ENCODE measurements at places on chromosomes 1 and 21.

DNA sequence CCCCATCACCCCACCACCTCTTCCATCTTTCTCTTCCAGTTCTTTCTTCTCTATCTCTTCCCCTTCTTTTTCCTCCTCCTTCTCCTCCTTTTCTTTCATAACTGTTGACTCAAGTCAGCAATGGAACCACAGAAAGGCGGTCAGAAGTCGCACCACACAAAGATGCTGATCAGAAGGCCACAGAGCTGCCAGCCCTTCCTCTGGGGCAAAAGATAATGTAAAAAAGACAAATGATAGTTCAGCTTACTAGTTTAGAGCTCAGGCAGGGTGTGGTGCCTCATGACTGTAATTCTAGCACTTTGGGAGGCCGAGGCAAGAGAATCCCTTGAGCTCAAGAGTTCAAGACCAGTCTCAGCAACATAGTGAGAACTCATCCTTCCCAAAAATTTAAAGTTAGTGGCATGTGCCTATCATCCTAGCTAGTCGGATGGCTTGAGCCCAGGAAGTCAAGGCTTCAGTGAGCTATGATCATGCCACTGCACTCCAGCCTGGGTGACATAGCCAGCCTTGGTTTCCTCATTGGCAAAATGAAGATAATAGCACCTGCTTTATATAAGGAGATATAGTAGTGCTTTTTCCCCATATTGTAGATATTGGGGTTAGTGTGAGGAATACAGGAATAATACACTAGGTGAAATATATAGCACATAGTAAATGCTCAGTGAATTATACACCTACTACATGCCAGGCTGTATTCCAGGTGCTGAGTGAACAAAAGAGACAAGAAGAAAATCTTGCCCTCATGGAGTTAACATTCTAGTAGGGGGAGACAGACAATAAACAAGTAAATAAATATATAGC, 12.5 kb upstream of the IGSF3 start:
- no peak for DNase-seq

GRCh38 chr1:25619101-25619890, 2.7 kb downstream of the MAN1C1 start:
- no peak for DNase-seq

DNA sequence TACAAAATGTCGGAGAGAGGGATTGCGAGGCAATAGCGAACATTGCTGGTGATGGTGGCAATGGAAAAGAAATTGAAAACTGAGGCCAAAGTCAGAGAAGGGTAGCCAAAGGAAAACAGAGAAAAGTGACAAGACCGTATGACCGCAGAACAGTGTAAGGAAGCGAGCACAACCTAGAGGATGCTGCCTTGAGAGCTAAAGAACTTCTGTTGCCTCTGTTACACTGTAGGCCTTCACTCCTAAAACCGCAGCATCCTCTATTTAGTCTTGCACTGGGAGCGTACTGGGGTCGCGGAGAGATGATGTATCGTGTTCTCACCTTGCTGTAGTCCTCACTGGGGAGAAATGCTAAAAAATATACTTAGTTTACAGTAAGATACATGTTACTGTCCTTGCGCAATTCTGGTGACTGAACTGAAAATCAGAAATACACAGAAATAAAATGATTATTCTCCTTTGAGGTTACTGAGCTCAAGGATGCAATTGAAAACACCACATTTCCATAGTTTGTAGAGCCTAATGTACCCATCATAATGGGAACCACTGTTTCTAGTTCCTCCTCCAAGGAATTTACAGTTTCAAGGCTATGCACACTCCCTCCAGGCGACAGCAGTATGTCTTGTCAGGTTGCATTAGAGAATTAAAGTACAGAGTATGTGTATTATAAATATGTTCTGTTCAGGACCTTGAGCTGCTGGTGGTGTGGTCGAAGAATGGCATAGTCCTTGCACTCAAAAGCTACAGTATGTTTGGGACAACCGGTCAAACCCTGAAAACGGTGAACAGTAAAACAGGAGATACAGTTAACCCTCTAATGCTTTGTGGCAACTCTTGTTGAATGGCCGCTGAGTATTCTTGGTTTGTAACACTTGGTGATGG, 1.3 kb downstream of the NEK7 start:
- DNase-seq = no peak

DNA sequence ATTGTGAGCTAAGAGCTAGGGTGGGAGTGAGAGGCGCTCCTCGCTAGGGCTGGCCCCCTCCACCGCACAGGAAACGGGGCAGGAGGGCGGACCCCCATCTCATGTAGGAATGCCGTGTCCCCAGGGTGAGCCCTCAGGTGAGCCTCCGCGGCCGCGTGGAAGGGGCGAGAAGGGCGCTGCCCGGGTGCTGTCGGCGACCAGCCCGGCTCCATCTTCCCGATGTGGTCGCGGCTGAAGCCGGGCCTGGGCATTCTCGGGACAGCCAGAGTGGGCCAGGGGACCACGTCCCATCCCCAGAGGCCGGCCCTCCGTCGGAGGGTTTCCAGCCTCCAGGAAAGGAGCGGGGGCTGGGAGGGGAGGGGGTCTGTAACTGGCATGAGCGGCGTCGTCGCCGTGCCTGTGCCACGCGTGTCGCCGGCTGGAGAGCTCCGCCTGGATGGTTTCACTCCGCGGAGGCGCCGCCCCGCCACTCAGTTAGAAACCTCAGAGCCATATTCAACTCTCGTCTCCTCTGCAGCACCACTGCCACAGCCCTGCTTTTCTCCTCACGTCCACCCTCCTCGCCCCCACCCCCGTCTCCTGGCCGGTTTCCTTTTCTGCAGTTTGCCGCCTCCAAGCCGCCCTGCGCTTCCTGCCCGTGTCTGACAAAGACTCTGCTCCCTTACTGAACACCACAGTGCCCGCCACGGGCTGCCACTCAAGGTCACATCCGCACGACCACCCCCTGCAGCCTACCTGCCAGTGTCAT, at the start of gene TMEM269:
Gene TMEM269 (plus strand): TSS at position 46 of the 748 bp plus-strand sequence. CDS start 4,903 bp downstream, outside the sequence.
- no peak for DNase-seq

DNA sequence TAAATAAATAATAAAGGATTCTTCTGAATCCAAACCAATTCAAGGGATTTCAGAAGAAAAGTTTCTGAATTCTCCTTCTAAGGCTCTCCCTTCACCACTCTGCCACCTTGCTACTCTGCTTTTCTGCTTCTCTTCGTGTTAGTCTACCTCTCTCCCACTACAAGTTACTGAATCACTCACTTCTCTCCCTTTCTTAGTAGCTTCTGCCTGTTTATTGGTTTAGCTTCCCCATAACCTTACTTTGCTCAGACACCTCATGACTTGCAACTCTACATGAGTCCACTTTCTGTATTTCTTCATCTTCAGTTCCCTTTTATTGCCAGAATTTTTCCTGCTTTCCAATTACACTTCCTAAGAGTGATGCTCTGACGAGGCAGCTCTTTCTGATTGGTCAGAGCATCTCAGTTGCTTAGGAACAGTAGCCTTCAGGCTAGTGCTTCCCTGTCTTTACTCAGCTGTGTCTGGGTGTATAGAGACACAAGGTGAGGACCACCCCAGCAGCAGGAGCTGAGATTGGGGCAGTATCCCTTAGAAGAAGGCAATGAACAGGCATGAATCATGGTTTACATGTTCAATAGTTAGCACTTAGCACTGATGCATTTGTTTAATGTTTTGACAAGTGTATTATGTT, 144.6 kb downstream of the SLC30A10 start:
- no peak for DNase-seq

DNA sequence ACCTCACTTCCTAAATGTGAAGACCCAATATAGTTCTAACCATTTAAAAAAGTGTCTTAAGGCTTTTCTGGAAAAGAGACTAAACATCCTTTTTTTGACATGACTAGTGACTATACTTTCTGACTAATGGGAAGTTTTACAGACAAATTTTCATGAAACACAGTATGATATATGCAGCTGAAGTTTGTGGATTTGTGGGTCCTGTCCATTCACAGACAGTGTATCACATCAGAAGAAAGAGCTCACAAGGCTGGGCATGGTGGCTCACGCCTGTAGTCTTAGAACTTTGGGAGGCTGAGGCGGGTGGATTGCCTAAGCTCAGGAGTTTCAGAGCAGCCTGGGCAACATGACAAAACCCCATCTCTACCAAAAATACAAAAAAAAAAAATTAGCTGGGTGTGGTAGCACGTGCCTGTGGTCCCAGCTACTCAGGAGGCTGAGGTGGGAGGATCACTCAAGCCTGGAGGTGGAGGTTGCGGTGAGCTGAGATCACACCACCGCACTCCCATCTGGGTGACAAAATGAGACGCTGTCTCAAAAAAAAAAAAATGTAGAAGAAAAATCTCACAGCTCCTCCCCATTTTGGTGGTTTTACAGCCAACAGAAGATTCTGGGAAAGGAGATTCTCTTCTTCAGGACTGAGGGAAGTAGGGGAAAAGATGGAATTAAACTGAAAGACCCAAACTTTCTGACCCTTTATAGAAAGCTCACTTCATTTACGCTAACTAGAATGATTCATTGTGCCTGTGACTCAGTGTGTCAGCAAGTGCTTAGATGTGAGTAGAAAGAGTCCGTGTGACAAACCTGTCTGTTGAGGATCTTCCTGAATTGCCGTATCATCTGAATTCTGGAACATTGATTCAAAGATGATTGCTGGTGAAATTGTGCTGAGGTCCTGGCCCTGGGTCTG, 15.2 kb upstream of the YRDC start:
- no peak for DNase-seq

DNA sequence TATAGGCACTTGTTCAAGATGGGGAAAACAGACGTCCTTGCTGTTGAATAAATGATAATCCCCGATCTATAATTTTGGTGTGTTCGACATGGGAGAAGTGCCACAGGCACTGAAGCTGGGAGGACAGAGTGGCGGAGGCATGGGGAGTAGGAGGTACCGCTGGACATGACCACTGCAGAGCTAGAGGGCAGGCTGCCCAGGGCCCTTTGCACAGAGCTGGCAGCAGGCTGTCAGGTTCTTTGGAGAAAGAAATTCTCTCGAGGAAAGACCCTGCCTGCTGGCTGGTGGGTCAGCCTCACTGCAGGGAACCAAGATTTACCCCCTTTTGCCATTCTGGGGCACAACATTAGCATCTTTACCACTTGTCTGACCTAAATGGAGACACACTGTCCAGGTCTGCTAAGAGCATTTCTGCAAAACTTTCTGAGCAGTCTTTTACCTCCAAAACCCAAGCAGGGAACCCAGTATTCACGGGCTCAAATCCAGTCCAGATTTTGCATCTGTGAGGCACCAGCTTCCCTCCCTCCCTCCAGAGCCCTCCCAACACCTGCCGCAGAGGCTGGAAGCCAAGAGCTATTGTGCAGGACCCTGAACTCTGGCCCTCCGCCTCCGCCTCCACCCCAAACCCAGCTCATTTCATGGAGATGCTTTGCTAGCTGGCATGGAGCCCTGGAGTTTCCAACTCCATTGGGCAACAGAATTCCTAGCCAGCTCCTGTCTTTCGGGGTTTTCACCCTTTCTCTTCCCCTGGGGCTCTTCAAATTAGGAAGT, 142.3 kb downstream of the PLXNA2 start:
- no peak for DNase-seq

DNA sequence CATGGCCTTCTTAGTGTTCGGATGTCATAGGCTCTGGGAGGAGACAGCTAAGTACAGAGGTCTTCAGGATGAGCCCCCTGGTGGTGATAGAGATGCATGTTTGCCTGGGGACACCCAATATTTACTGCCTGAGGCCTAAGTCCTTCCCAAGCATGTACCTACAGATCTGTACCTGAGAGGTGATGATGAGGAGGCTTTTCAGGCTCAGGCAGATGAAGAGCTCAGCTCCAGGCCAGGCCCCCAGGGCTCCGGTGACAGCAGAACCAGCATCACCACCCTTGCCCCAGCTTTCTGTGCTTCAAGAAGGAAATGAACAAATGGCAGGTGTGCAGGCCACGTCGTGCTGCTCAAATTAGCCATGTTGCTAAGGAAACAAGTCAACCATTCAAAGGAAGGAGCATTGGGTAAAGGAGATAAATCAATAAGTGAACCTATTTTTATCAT, 21.1 kb downstream of the CACNA1E start:
- DNase-seq = no peak

- DNase-seq = no peak
Measured at GRCh38 chr1:210207597-210208450, 24.8 kb upstream of the SERTAD4 start.

GRCh38 chr1:150928286-150928685, 2.1 kb downstream of the SETDB1 start:
- DNase-seq = no peak

DNA sequence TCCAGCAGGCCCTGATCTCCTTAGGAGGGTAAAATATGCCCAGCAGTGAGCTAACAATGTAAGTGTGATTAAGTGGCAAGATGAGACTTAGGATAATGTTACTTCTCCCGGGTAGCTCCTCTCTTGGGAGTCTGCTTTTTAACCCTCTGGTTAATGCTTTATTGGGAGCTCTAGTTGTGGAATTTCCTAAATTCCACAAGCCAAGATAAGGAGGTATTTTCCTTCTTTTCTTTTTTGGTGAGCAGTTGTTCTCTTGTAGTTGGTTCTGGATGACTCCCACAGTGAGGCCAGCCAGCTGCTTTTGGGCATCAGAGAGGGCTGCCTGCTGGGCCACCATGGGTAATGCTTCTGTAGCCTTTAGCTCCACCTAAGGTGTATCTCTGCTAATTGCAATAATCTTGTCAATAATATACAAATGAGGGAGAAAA, 19.3 kb downstream of the C1orf52 start:
- no peak for DNase-seq

DNA sequence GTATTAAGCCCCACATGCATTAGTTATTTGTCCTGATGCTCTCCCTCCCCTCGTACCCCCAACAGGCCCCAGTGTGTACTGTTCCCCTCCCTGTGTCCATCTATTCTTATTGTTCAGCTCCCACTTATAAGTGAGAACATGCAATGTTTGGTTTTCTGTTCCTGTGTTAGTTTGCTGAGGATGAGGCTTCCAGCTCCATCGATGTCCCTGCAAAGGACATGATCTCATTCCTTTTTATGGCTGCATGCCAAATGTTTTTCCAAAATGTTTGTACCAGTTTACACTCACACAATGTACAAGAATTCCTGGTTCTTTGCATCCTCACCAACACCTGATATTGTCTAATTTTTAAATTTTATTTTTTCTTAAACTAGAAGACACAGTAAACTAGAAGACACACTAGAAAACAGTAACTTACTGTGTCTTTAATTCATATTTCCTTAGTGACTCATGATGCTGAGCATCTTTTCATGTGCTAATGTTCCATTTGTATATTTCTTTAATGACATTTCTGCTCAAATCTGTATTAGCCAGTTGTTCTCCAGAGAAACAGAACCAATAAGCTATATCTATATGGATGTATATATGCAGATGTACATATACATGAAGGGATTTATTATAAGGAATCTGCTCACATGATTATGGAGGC, 19.4 kb upstream of the USP1 start:
- DNase-seq = no peak

- DNase-seq = peak; percentile 67
Measured at GRCh38 chr1:201488830-201489589, 17.9 kb downstream of the CSRP1 start.

- no peak for DNase-seq
Measured at GRCh38 chr1:64569411-64569810, 99.5 kb downstream of the CACHD1 start.

GRCh38 chr1:3747522-3747848, 4.8 kb upstream of the CCDC27 start:
- no peak for DNase-seq

Measured in astrocyte of the cerebellum (primary cell).